SW480 (cell line): ENCODE measurements at places on chromosomes 3 and 15.

DNA sequence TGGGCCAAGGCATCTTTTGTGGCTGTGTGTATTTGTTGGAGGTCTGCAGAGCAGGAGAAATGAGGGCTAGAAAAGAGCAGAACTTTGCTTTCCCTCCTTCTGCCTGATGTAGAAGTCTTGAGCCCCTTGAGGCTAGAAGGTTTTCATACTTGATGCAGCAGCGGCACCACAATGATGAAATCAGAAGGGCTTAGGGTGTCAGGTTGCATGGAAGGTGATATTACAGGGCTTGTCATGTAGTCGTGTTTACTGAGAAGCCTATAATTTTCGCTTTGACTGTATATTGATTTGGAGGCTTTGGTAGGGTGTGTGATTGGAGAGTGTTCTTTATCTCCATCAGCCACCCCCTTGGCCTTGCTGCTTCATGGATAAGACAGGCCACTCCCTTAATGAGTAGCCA lies 339.8 kb downstream of the THSD4 start:
- no peak for DNase-seq

DNA sequence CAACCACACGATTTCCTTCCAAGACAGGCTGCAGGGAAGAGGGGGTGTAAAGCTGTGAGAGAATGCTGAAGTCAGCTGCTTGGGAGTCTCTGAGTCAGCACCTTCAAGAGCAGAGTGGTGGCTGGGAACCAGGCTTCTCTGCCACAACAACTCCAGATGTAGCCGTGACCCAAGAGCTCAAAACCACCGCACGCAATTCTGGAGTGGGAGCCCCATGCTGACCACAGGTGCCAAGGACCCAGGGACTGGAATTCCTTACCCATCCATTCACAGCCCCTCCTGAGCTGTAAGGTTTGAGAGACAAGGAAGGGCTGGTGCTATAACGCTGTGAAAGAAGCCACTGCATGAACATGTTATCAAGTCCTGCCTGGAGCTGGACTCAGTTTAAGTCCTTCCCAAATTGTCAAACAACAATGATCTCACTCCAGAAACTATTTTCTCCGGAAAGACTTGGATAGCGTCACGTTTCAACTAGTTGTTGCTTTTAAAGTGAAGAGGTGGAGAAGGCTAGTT lies 61.4 kb downstream of the UMPS start:
- DNase-seq: no peak

DNA sequence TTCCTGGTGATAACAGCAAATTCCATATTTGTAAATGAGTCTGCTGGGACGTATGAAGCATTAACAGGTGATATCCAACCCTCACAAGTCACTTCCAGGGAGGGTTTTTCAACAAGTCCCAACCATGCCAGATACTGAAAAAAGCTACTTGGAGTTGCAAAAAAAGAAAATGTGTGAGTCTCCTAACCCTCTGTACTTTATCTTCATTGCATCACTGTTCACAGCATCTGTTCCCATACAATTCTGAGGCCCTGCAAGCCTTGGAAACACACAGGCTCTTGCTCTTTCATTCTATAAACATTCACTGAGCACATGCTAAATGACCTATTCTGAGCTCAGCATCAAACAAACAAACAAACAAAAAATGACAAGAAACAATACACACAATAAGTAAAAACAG lies 120.8 kb downstream of the RFTN1 start:
- DNase-seq: no peak

GRCh38 chr3:69864766-69865165 lies 125.5 kb downstream of the MITF start:
- no peak for DNase-seq

- DNase-seq: no peak
Measured at GRCh38 chr15:65067317-65067644, 510 bp downstream of the RASL12 start.

GRCh38 chr3:182954553-182955235 lies 25.6 kb downstream of the DCUN1D1 start:
- no peak for DNase-seq

DNA sequence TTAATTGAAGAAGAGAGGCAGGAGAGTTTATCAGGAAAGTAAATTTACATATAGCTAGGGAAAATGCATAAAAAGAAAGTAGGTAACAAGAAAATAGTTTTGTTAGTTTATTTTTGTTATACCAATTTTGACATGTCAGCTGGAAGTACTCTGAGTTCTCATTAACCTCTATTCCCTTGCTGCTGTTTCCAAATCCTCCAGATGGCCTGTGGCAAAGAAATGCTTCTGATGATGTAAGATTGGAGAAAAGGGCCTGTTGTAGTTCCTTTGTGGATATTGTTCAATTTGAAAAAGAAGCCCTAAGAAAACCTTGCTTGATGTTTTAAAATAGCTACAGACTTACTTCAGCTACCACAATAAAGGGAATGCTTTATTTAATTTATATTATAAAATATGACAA lies 192.9 kb upstream of the SLITRK3 start:
- DNase-seq: no peak
